ENCODE measurements at places on chromosomes 5 and 9.

GRCh38 chr9:121607434-121608167 lies 43.8 kb upstream of the DAB2IP start:
- DNase-seq, result no peak

GRCh38 chr9:9395539-9395938 lies 1217.3 kb downstream of the PTPRD start:
- DNase-seq, result no peak

- no peak for DNase-seq
Observed at GRCh38 chr9:95024097-95024671, 293.3 kb downstream of the FANCC start.

GRCh38 chr5:123428521-123429220 lies 5.5 kb upstream of the CEP120 start:
- DNase-seq, result no peak

- DNase-seq, result no peak
Observed at GRCh38 chr9:98317134-98317857, 61.8 kb upstream of the TBC1D2 start.

DNA sequence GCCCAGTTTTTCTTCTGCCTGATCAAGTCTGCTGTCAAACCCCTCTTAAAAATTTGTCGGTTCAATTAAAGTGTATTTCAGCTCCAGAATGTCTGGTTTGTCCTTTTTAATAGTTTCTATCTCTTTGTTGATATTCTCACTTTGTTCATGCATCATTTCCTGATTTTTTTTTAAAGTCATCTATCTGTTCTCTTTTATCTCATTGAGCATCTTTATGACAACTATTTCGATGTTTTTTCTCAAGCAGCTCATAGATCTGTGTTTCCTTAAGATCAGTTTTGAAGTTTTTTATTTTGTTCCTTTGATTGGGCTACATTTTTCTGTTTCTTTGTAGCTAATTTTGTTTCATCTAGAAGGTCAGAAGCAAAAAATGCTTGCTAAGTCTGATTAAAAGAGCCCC lies 53.7 kb downstream of the FGD3 start:
- no peak for DNase-seq

DNA sequence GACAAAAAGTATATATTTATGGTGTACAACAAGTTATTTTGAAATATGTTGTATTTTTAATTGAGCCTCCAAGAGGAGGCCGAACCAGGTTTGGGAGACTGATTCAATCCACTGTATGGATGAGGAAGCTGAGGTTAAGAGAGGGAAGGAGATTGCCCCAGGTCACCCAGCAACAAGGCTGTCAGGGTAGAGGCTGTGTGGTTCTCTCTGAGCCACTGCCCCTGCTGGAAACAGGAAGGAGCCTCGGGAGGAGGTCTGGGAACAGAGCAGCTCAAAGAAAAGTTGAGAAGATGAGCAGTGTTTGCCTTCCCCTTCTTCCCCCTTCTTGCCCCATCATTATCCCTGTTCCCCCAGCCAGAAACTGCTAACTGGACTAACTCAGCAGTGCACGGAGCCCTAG lies 6.6 kb upstream of the FAT2 start:
- DNase-seq, result no peak

- DNase-seq, result no peak
Observed at GRCh38 chr5:180360078-180360957, 7.2 kb upstream of the GFPT2 start.

DNA sequence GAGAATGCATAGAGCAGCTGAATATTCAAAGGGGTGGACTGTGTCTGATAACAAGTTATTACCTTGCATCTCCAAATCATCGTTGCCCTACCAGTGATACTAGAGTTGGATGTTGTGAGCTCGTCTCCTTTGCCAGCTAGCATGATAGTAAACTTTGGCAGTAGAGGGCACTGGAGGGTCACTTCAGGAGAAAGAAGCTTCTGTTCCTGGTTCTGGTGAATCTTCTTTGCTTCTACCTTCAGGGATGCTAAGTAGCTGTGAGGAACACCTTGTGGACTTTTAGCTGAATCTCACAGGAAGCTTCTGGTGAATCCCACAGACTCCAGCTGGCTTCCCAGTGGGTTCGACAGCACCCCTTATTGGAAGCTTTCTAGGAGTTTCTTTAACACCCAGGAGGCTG lies 626.6 kb upstream of the SGCD start:
- DNase-seq, result peak; percentile 23

DNA sequence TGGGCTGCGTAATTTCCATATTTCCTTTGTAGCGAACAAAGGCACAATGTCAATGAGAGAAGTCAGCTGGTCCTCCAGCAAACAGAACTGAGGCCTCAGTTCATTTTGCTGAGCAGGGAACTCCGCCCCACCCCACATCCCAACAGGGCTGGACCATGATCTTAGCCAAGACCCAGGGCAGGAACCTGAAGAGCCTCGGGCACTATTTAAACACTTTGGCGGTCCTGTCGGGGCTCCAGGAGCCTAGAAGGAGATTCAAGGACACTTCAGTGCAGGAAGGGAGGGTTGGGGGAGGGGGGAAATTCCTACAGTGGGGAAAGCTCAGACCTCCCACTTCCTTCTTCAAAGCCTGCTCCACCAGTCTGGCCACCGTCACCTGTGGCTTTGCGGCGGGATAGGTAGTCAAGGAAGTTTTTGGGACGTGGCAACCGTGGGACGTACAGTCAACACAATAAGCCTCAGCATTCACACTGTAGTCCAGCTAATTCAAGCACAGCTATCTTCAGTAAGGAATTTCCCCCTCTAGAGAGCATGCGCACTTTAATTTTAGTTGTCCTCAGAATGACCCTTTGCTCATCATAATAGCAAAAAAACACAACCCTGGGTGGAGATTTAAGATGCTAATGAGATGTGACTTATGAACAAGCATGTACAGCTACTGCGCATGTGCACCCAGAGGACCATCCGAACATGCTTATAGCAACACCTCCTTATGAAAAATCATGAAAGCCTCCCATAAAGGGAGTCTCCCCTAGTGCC lies 30.9 kb downstream of the S1PR3 start:
- DNase-seq, result no peak

- no peak for DNase-seq
Observed at GRCh38 chr9:112861155-112861554, 29.5 kb downstream of the SLC46A2 start.

DNA sequence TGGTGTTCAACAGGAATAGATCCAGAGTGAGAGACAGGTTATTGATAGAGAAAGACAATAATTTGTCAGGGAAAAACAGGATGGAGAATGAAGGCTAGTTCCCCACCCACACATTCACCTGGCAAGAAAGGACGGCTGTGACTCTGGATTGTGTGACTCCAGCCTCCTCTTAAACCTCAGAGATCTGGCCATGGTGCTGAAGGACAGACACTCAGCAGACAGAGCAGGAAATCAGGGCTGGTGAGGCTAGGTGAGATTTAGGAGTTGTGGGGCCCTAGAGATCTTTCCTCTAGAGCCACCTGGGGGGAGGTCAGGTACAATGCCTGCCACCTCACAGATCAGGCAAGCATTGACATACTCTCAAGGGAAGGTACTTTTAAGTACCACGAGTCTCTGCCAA lies 15.2 kb downstream of the OR1B1 start:
- DNase-seq, result no peak

GRCh38 chr5:1480217-1480616 lies 35.0 kb upstream of the SLC6A3 start:
- DNase-seq, result no peak
